OCI-M1 (cell line): ENCODE measurements at places on chromosomes 2 and 18.

DNA sequence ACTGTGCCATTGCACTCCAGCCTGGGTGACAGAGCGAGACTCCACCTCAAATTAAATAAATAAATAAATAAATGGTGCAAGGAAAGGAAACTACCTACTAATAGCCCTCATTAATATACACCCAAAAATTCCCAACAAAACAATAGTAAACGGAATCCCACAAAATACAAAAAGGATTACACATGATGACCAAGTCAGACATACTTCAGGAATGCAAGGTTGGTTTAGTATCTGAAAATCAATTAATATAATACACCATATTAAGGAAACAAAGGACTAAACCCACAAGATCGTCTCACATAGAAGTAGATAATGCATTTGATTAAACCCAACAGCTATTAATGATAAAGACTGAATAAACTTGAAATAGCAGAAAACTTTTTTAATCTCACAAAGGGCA is 307.4 kb downstream of the TGIF1 start:
- no peak for DNase-seq

- no peak for DNase-seq
These were observed 19.6 kb downstream of the TGOLN2 start for GRCh38 chr2:85308201-85308600.

- DNase-seq: no peak
These were observed 43.5 kb downstream of the FBLN7 start for GRCh38 chr2:112181571-112182290.

GRCh38 chr2:121255358-121255757 is 29.6 kb downstream of the TFCP2L1 start:
- no peak for DNase-seq

- DNase-seq: peak; percentile 25
These were observed 3.1 kb downstream of the FIGN start for GRCh38 chr2:163732727-163733126.

DNA sequence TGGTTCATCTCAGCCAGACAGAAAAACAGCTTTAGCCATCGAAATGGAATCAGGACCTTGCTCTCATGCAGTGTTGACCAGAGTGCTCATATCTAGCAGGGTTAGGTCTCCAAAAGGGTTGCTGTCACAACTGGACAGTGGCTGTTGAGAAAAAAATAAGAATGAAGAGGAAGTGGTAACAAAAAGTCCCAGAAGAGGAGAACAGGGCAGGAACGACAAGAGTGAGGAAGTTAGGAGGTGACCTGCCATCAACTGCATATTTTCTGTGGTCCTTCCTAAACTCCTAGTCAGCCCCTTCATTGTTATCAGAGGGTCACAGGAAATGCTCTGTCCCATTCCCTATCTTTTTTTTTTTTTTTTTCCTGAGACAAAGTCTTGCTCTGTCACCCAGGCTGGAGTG is 188.1 kb upstream of the LINC00305 start:
- peak; percentile 47 for DNase-seq

- DNase-seq: no peak
These were observed 39.1 kb downstream of the CYRIA start for GRCh38 chr2:16626497-16626896.

DNA sequence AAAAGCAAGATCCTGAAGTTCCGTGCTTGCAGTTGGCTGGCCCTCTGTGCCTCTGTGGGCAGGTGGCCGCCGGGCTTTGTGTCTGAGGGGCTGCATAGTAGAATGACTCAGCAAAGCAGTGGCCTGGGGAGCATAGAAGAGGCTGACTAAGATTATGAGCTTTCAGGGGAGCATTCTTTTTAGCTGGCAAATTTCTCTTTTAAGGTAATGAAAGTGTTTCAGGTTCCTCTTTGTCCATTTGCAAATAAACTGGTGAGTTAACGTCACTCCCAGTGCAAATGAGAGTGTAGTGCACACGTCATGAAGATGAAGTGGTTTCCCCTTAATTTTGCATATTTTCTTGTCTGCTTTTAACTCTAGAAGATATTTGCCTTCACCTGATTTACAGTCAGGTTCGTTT is 98.6 kb downstream of the BCL2L11 start:
- DNase-seq: no peak

GRCh38 chr2:13255485-13255884 is 538.7 kb downstream of the TRIB2 start:
- no peak for DNase-seq

DNA sequence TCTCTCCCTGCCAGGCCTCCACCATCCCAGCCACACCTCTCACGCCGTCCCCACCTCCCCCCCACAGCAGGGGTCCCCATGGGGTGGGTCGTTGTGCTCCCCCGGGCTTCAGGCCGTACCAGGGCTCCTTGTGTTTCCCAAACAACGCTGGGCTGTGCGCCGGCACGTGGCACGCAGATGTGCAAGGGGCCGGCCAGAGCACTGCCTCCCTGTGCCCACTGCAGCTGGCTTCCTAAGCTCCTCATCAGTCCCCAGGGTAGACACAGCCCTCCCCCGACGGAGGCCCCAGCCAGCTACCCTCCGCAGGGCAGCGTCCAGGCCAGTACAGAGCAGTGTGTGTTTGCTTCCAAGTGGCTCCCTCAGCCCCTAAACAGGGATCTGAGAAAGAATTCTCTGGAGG is 34.0 kb downstream of the BIN1 start:
- DNase-seq: no peak

DNA sequence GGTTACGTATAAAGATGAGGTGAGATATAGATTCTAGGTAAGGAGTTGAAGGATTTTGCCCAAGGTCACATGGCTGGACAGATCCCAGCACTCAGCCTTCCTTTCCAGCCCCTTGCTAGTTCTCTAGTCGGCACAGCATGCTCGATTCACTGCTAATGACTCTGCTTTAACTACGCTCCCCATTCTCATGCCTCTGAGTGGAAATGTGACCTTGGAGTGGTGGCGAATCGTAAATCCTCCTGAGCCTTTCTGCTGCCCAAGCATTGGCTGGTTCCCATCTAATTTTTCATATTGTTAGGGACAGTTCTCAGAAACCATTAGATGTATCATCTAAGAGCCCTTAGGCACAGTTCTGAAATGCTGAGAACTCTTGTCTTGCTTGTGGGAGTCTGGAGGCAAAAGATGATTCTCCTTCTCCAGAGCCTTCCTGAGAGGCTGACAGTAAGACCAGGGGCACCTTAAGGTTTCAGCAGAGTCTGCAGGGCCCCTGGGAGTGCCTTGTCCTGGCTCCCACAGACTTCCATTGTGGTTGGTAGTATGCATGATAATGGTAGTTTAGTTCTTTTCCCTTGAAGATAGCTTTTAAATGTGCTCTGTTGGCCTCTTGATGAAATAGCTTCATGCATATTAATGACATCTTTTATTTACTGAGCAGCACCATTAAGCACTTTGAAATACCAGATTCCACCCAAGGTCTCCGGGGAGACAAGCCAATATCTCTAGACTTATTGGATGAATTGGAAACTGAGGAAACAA is 377.8 kb upstream of the SLC14A2 start:
- no peak for DNase-seq

DNA sequence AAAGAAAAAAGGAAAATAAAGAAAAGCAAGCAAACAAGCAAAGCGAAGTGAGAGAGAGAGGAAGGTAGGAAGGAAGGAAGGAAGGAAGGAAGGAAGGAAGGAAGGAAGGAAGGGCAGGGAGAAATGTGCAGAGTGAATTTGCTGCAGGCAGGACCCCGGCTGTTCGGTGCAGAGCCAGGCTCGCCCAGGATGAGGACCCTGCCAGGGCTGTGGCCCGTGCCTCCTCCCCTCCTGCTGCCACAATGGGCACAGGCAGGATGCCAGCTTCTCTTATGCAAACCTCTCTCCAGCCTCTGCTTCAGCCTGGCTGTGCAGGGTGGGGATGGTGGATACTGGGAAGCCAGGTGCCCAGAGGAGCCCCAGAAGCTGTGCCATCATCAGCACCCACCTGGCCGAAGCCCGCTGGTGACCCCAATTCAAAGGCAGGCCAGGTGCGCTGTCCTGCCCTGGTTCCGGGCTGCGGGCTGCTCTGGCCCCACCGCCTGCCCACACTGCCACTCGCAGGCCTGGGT is 3.2 kb downstream of the GPR17 start:
- no peak for DNase-seq

DNA sequence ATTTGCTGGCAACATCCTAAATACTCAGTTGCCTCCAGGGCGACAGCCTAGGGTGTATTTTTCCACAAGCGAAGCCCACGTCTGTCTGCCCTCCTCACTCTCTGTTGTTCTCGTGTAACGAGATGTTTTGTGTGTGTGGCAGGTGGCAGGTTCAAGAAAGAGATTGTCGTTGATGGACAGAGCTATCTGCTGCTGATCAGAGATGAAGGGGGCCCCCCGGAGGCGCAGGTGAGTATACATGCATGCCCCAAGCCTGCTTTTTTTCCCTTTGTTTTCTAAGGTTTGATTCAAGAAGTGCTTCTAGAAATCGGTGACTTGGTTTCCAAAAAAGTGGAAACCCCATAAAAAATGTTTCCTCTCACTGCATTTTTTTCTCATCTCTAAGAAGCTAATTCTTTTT is 247.0 kb downstream of the AGAP1 start:
- DNase-seq: peak; percentile 25
